Posterior vena cava (tissue), 2 donors: ENCODE measurements at places on chromosomes 7 and 10. TPM values are rescaled to one million over a fixed set of nuclear protein-coding genes. Genes with fewer than 3 reads are reported as not detected.

Gene ELOVL3
- 0.29 TPM for total RNA-seq

- no peak for DNase-seq
These were observed 177.7 kb downstream of the KIF20B start for GRCh38 chr10:89879121-89879520.

Gene PRTFDC1
- total RNA-seq, result 7.2 TPM

- DNase-seq, result peak; percentile 19
These were observed 421 bp upstream of the NODAL start for GRCh38 chr10:70441895-70442309.

DNA sequence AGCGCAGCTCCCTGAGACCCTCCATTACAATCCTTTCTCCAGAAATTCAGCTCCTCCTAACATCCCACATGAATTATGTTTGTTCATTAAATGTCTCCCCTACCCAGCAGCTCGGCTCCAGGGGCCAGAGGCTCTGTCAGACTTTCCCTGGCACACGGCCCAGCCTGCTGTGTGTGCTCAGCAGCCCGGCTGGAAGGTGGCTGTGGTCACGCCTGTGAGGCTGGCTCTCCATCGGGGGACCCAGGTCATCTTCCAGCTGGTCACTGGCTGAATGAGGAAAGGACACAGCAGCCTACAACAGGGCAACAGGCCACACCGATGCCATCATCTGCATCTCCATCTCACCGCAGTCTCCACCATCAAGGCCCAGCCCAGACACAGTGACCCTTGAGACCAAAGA, 219.8 kb downstream of the MAD1L1 start:
- DNase-seq, result peak; percentile 86

GRCh38 chr7:28473571-28474281, 61.4 kb downstream of the CREB5 start:
- DNase-seq, result no peak

- no peak for DNase-seq
These were observed 102.6 kb upstream of the HABP2 start for GRCh38 chr10:113450046-113450804.

Gene ABCA13
- 0.19 TPM for total RNA-seq

GRCh38 chr10:76523791-76524351, 1092.4 kb downstream of the LRMDA start:
- DNase-seq, result no peak

Gene FRAT1
- total RNA-seq, result 4.2 TPM

Gene CYP3A5
- 1.8 TPM for total RNA-seq

DNA sequence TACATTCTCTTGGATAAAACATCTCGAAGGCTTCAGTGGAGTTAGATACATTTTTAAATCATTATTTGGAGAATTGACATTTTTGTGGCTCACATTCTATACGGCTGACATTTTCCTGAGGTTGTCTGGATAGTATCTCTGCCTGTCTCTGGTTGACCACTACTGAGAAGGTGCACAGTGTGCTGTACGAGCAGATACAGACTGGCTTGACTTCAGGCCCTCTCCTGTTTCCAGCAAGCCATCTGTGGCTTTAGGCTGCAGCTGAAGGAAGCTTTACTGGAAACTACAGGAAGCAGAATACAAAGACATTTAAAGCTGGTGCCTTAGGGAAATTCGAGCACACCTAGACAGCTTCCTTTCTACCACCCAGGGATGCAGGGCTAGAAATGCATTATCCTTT, 39.3 kb upstream of the RSU1 start:
- DNase-seq, result no peak

- peak; percentile 81 for DNase-seq
These were observed 18.1 kb upstream of the ZNF273 start for GRCh38 chr7:64884913-64885370.

Gene AASS
- 14.3 TPM for total RNA-seq

DNA sequence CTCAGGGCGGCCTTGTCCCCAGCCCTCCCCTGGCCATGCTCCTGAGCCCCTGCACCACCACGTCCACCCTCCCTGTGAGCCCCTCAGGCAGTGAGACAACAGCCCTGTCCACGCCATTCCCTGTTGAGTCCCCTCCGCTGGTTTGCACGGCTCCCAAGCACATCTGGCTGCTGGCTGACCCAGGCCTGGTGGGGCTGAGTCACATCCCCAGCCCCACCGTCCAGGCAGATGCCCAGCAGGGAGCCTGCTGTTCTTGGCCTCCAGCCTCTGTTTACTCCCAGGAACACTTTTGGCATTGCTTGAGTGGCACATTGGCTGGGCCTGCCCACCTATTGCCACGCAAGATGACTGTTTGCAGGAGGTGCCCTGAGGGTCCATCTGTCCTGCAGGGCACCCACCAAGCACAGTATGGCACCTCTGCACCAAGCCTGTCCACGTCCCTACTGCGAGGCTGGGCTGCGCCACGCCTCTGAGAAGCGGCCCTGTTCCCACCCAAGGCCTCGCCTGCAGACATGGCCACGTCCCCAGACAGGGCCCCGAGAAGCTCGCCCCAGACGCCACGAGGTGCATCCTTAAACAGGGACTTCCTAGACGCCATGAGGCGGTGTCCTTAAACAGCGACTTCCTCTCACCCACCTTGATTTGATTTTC, 48.4 kb upstream of the INPP5A start:
- DNase-seq, result peak; percentile 58

GRCh38 chr10:47365431-47366180, 17.4 kb downstream of the RBP3 start:
- DNase-seq, result peak; percentile 41

DNA sequence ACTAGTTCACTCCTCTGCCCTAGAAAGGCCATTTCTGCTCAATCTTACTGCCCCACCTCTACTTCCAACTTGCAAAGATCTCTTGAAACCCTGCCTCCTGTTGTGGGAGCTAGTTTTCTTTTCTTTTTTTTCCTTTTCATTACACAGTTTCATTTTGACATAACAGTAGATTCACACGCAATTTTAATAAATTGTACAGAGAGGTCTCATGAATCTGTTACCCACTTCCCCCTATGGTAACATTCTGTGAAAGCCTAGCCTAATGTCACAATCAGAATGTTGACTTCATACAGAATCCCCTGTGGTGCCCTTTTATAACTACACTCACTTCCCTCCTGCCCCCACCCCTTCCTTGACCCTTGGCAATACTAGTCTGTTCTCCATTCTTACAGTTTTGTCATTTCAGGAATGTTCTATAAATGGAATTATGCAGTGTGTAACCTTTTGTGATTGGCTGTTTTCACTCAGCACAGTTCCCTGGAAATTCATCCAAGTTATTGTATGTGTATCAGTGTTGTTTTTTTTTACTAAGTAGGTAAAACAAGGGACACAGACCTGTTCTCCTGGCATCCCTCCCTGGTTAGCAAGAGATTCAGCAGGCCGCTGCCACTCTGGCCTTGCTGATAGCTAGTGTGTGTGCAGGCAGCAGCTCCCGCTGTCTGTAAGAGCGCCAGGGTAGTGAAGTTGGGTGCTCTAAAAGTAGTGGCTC, 21.5 kb downstream of the CHST3 start:
- DNase-seq, result no peak

DNA sequence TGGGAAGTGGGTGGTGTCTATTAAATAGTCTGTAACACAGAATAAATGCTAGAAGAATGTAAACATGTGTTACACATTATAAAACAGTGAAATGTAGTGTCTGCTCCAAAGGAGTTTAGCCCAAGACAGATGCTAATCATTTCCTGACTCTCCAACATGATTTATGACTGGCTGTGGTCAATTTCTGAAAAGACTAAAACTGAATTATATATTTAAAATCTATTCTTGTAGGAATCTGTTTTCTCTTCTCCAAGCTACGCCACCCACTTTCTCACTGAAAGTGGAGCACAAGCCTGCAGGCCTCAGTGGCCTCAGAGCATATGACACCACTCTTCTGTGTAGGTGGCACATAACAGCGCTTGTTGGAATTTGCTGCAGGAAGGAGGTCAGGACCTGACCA, 44.4 kb downstream of the CTTNBP2 start:
- DNase-seq, result no peak

- DNase-seq, result peak; percentile 11
These were observed 25.0 kb upstream of the CDH23 start for GRCh38 chr10:71371750-71372166.

DNA sequence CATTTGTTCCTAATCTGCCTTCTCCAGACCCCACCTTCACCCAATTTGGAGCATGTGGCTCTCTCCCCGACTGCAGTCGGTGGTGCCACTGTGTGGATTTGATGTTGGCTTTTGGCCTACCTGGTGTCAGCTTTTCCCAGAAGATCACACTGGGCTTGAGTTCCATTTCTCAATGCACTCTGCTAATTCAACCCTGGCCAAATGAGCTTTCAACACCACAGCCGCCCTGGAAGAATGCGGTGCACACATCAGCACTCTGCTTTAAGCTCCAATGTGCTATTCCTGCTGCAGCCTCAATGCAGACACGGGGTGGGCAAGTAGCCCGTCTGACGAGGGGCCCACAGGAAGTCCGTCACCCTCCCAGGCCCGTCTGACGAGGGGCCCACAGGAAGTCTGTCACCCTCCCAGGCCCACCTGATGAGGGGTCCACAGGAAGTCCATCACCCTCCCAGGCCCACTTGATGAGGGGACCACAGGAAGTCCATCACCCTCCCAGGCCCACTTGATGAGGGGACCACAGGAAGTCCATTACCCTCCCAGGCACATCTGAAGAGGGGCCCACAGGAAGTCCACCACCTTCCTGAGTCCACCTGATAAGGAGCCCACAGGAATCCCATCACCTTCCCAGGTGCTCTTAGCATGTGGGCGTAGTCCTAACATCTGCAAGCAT, 64.4 kb downstream of the ASB13 start:
- no peak for DNase-seq

GRCh38 chr7:92622685-92623084, 32.5 kb upstream of the FAM133B start:
- DNase-seq, result no peak

- DNase-seq, result peak; percentile 88
These were observed 45.0 kb downstream of the TNS3 start for GRCh38 chr7:47536661-47537611.

GRCh38 chr10:11863353-11864109, 40.4 kb downstream of the PROSER2 start:
- peak; percentile 28 for DNase-seq

DNA sequence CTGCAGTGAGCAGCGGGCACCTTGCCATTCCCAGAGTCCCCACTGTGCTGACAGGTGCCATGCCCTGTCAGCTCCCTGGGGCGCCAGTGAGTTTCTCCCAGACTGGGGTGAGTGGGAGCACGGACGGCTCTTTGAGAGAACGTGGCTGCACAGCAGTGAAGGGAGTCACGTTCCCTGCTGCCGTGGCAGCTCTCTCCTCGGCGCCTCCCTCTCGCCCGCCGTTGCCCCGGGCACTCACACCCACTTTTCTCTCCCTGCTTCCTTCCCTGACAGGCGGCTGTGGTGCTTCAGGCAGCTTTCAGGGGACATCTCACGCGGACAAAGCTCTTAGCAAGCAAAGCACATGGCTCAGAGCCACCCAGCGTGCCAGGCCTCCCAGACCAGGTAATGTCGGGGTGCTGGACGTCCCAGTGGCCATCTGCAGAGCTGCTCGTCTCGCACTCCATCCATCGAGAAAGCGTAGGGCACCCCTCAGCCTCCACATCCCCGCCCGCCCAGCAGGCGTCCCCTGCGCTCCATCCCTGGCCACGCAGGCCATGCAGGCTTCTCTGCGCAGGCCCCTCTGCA, 27.1 kb upstream of the TTYH3 start:
- DNase-seq, result peak; percentile 74

Gene AIFM2
- total RNA-seq, result 9.6 TPM

GRCh38 chr10:35884657-35885071, 242.6 kb upstream of the FZD8 start:
- DNase-seq, result no peak

DNA sequence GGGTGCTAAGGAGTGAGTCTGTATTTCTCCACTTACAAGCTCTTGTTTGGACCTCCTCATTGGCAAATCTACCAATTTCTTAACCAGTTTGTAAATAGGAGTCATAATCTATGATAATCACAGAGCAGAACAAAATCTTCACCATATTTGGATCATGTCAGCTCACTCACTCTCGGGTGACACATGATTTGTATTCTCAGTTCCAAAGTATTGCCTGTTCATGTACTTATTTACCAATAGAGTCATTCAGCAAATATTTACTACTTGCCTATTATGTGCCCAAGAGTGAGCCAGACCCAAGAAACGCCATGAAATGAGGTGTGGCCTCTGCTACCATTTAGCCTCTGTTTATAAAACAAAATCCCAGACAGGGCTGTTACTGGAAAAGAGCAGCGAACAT, 114.8 kb downstream of the TSPAN12 start:
- no peak for DNase-seq

DNA sequence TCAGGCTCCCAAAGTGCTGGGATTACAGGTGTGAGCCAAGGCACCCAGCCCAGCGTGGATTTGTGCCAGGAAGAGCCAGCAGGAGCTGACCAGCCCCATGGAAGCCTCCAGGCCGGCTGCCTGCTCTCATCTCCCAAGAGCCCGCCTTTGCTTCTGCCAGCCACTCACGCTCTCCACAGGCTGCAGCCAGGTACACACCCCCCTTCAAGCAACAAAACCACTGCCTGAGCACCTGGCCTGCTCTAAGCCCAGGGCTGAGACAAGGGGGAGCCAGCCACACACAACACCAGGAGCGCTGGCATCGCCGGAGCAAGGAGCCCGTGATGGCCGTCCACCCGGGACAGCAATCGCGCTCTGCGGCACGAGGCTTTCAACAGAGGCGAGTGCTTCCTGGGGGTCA, 34.5 kb downstream of the MAD1L1 start:
- DNase-seq, result no peak

Gene MYO1G
- 4.9 TPM for total RNA-seq

GRCh38 chr7:104240401-104240800, 32.6 kb upstream of the ORC5 start:
- no peak for DNase-seq

GRCh38 chr7:1060315-1061072, 16.1 kb downstream of the GPR146 start:
- DNase-seq, result no peak

GRCh38 chr7:22672846-22673680, 53.9 kb upstream of the IL6 start:
- DNase-seq, result no peak

Gene CTTNBP2
- 7.9 TPM for total RNA-seq

Gene SFTPA1
- not detected for total RNA-seq

DNA sequence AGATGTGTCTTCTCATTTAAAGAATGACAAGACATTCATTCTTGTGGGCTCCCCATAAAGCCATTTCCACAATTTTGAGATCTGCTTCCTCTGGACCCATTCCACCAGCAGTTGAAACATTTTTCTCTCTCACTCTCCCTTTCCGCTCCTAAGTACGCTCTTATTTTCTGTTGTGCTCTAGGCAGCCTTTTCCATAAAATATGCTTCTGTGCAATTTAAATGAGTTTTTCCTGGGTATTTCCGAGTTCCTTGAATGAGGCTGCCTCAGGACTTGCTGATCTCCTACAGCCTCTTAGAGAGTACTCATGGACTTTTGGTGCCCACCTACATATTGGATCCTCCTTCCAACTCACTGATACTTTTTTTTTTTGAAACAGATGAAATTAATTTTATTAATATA, 23.6 kb upstream of the AKR1D1 start:
- no peak for DNase-seq

Gene CCDC3
- total RNA-seq, result 189 TPM

Gene DPYSL4
- 2.1 TPM for total RNA-seq

Gene CFAP69
- total RNA-seq, result 13.0 TPM

GRCh38 chr10:129854796-129855705, 109.0 kb downstream of the EBF3 start:
- DNase-seq, result peak; percentile 69

Gene MYOF
- 227 TPM for total RNA-seq

Gene ZNF467
- 12.0 TPM for total RNA-seq
